Activated CD4-positive, CD25-positive, alpha-beta regulatory T cell (primary cell): ENCODE measurements at places on chromosomes 4 and X.

DNA sequence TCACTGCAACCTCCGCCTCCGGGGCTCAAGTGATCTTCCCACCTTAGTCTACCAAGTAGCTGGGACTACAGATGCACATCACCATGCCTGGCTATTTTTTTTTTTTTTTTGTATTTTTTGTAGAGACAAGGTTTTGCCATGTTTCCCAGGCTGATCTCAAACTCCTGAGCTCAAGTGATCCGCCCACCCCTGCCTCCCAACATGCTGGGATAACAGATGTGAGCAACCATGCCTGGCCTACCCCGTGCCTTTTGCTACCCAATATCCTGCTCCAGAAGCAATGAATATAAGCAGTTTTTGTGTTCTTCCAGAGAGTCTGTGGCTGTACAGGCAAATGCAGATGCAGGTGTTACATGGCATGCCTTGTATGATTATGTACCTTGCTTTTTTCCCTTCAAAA lies 50.5 kb downstream of the TBC1D14 start:
- no peak for DNase-seq

DNA sequence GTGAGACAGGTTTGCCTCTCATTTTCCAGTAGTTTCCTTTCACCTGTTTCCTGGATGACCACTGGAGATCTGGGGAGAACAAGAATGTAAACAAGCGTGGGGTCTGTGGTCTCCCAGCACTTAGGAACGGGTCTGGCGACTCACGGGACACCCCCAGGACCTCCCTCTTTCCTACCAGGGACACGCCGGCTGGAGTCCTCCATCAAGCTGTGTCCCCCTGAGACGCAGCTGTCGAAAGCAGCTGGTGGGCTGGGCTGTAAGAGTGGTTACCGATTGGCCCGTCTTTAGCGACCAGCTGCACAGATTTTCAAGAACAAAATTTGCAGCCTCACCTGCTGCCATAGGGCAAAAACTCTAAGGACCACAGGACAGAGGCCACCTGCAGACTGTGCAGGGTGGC lies 11.9 kb downstream of the LRPAP1 start:
- no peak for DNase-seq

- DNase-seq: no peak
Observed at GRCh38 chrX:132461886-132462285, 27.0 kb downstream of the MBNL3 start.

- no peak for DNase-seq
Observed at GRCh38 chrX:16828124-16828908, 41.8 kb downstream of the RBBP7 start.

GRCh38 chr4:105637408-105638176 lies 70.9 kb downstream of the INTS12 start:
- no peak for DNase-seq

GRCh38 chrX:52271206-52271605 lies 86.5 kb downstream of the MAGED4 start:
- DNase-seq: no peak

DNA sequence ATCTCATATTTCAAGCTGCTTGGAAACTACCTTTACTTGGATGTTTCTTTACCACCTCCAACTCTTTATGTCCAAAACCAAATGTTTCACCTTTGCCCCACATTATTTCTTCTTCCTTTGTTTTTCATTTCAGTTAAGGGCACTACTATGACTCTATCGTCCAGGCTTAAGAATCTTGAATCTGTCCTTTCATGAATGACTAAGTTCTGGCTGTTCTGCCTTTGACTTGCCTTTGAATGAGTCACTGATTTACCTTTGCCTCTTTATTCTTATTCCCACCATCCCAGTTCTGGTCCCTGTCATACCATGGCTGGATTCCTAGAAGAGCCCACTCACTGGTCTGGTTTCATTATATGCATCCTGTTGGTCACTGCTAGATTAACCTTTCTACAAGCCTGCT lies 30.6 kb upstream of the PLAC1 start:
- DNase-seq: no peak

DNA sequence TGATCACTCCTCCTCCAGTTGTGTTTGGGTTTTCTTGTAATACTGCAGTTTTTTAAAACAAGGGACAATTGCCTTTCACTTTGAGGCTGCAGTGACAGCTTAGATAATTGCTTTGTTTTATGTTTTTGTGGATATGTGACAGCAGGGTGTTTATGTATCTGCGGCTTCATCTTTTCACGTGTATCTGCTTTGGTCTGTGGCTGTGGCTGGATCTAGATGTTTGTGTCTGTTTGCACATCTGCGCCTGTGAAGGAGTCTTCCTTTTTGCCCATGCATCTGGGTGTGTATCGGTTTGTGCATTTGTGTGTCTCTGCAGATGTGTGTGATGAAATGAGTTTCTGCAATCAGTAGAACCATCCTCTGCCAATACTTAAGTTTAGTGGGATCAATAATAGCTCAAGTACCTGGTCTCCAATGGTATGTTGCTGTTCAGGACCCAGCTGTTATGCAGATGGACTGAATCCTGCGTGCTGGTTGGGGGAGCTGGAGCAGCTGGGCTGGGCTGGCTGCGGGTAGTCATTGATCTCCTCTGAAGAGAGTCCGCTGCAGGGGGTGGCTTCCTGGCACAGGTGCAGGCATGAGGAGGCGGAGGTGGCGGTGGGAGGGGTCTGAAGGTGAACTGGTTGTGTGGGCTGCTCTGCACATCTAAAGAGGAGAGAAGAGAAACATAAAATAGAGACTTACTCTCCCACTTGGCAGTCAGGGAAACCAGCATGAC lies 390.3 kb downstream of the SH2D1A start:
- no peak for DNase-seq

DNA sequence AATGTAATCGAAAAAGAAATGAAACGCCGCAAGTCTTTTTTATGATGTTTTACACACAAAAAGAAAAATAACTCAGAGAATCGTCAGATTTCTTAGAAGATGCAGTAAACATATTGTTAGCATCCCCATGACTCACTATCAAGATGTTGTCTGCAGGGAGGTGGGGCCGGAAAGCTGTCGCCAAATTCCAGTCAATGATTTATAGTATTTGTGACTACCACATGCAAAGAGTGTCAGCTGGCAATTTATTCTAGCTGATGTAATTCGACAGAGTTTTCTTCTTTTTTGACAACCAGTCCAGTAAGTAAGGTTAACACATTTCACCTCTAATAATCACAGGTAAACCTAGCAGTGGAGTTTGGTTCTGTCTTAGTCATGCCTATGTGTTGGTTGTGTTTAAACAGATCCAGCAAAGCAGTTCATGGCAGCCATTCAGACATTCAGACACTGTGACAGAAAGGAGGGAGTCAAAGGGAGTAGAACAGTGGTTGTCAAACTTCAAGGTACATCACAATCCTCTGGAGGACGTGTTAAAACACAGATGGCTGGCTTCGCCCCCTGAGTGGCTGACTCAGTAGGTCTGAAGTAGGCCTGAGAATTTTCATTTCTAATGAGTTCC lies 19.8 kb upstream of the PPP1R2C start:
- no peak for DNase-seq

DNA sequence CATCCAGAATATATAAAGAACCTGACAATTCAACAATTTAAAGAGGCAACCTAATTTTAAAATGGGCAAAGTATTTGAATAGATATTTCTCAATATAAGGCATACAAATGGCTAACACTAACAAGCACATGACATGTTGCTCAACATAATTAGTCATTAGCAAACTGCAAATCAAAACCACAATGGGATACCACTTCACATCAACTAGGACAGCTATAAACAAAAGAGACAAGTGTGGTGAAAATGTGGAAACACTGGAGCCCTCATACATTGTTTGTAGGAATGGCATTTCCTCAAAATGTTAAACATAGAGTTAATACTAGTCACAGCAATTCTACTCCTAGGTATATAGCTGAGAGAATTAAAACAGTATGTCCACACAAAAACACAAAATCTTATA lies 96.7 kb downstream of the CORIN start:
- DNase-seq: no peak

- no peak for DNase-seq
Observed at GRCh38 chr4:46820154-46820553, 88.9 kb downstream of the COX7B2 start.

DNA sequence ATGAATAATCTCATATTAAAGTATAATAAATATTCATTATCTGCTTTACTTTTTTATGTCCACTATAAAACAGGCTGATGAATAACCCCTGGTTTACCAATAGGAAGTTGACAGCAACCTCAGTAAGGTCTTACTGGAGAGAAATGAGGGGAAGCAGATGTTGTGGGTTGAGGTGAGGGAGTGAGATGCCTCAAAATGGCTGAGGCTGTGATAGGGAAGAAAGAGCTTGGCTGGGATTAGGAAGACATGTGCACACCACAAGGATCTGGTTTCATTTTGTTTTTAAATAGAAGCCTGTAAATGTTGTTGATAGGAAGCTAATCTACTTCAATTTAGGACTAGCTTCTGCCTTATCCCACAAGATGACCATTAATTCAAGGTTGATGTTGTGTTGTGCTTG lies 14.4 kb upstream of the CYBB start:
- DNase-seq: no peak

- DNase-seq: no peak
Observed at GRCh38 chr4:39103291-39103690, 41.3 kb downstream of the KLHL5 start.

DNA sequence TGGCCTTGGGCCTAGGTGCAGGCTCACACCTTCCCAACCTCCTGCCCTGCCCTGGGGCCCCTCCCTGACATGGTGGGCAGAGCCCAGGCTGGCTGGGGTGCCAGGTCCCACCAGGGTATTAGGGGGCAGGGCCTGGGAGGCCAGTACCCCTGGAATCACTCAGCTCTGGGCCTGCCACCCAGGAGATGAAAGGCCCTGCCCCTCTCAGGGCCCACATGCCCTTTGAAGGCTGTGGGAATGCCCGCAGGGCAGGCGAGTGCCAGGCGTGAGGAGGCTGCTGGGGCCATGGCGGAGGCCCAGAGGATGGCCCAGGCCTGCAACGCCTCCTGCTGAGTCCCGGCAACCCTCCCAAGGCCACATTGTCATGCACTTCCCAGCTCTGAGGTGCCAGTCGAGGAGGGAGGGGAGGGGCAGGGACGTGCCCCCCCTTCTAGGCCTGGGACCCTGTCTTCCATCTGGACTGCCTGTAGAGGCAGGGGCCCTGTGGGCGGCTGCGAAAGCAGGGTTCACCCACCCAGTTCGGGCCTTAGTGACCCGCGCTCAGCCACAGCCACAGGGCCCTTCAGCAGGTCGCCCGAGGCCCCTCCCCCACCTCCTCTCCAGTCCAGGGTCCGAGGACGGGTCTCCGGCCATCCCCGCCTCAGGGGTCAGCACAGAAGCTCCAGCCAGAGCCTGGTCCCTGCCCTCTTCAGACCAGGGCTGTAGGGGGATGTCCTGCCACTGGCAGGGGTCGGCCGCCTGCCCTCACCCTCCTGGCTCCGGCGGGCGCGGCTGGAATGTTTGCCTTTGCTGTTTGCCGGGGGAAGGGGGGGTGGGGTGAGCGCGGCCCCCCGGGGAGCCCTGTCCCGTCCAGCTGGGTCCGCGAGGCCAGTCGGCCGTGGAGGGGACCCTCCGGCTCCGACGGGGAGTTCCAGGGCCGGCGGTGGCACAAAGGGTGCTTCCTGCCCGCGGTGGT lies 26.7 kb upstream of the FGFR3 start:
- no peak for DNase-seq

GRCh38 chr4:89277412-89277811 lies 30.2 kb downstream of the GPRIN3 start:
- no peak for DNase-seq

GRCh38 chr4:99473131-99473530 lies 37.7 kb upstream of the C4orf17 start:
- no peak for DNase-seq

DNA sequence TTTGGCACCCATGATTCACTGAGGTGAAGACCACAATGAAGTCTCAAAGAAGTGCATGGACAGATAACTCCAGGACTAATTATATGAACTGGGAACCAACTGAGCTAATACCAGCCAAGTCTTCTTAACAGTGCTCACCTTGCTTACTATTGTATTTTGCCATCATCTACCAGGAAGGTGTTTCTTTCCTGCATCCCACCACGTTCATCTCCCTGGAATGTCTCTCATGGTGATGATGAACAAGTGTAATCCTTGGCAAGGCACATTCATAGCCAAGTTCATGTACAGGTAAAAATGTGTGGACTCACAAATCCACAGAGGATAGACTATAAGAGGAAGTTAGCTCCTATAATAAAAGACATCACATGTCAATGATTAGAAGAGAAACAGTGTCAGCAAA lies 489.1 kb downstream of the SMARCA1 start:
- DNase-seq: no peak

DNA sequence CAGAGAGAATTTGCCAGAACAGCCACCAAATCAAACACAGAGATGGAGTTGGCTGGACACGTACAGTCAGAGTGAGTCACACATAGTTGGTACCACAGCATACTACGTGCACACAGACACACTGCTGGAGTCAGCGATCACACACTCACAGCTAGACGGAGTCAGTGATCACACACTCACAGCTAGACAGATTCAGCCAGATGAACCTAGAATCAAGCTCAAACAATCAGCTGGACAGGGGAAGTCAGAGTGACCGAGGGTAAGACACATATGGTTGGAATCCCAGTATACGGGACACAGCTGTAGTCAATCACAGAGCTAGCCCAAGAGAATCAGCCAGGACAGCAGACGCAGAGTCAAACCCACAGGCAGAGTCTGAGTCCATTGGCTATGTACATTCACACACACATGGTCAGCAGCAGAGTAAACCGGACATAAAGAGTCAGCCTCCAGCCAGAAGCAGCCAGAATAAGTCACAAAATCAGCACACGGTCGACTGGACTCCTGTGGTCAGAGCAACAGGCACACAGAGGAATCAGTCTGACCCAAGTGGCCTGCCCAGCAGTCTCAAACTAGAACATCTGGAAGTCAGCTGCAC lies 4.6 kb downstream of the SLC38A5 start:
- no peak for DNase-seq

DNA sequence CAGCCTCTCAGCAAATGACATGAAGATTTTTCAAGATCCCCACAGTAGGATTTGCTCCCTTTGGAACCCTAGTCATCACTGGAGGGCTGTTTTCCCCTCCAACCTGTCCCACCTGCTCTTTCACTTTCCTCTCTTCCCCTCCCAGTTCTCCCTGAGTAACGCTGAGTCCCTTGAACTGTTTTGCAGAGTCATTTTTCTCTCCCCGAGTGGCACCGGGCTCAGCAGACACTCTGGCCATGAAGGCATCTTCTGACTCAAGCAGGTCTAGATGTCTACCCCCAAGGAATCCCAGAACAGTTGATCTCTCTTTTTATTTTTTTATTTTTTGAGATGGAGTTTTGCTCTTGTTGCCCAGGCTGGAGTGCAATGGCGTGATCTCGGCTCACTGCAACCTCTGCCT lies 52.2 kb downstream of the HTRA3 start:
- DNase-seq: no peak
